Cardiac muscle cell (in vitro differentiated cells and primary cell): ENCODE measurements at places on chromosomes 11 and 22. TPM values are rescaled to one million over a fixed set of nuclear protein-coding genes. Genes with fewer than 3 reads are reported as not detected.
A peak's percentile ranks its signal among the peaks of the same experiment; 100 is the strongest.

DNA sequence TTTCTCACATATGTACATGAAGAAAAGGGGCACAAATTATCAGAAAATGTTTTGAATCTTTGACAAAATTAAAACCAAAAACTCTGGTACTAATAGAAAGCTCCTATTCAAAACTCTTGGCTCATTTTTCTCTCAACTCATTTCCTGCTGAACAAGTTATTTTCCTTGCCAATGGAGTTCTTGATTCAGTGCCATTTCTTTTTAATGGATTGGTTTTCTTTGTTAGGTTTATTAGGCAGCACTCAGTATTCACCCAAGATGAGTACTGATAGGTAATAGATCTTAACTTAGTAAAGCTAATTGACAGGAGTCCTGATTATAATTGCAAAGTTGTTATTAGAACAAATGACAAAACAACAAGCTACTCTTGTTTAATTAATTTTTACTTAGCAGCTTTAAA, 279.4 kb upstream of the PDGFD start:
- DNase-seq, result peak; percentile 25
- H3K27me3 ChIP-seq, result no peaks in the 10 kb centered on the region
- peaks cover 17% of the 10 kb centered on the region for H3K4me1 ChIP-seq
- H3K4me3 ChIP-seq, result no peak overlapping the region

DNA sequence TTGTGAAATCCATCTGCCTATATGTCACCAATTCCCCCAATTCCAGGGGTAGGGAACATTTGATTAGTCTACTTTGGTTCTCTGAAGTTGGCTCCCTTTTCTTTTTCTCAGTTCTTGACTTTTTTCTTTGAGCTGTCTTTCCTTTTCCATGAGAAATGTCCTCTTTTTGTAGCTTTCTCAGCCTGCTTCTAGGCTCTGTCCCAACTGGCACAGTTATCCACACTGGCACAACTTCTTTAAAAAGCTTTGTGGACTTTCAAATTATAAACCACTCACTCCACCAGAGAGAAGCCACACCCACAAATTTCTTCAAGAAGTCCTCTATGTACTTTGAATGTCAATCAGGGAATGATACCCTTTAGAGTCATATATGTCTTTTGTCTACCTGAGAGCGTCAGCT, 100.5 kb downstream of the TTC17 start:
- H3K27me3 ChIP-seq, result no peaks in the 10 kb centered on the region
- H3K36me3 ChIP-seq, result peaks cover 39% of the 10 kb centered on the region

- no peak overlapping the region for H3K27ac ChIP-seq
- H3K27me3 ChIP-seq, result no peaks in the 10 kb centered on the region
- H3K4me1 ChIP-seq, result no peaks in the 10 kb centered on the region
- no peak for DNase-seq
- no peak overlapping the region for H3K4me3 ChIP-seq
- H3K36me3 ChIP-seq, result peaks cover 20% of the 10 kb centered on the region
Measured at GRCh38 chr22:40416267-40416570, 45.8 kb downstream of the SGSM3 start.

GRCh38 chr11:134171951-134172350, 51.8 kb downstream of the NCAPD3 start:
- H3K27me3 ChIP-seq, result no peaks in the 10 kb centered on the region
- peaks cover 13% of the 10 kb centered on the region for H3K4me1 ChIP-seq
- no peak overlapping the region for H3K27ac ChIP-seq
- DNase-seq, result no peak

GRCh38 chr11:122815900-122816299, 22.4 kb upstream of the CRTAM start:
- no peaks in the 10 kb centered on the region for H3K27me3 ChIP-seq
- no peaks in the 10 kb centered on the region for H3K4me1 ChIP-seq
- H3K4me3 ChIP-seq, result no peak overlapping the region
- no peak for DNase-seq
- no peak overlapping the region for H3K27ac ChIP-seq

DNA sequence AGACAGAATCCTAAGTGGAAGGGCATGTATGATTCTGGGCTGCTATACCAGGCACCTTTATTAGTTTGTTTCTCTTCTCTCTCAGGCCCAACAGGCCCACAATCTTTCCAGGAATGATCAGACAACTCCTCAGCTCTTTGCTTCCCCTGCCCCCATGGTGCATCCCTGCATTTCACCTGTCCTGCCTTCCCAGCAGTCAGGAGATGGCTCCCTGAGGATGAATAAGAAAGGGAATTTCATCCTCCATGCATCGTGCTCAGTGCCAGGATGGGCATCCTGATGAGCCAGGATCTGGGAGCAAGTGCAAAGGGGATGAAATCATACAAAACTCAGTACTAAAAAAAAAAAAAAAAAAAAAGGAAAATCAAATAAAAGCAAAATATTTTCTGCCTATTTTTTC, 18.6 kb upstream of the NTM start:
- DNase-seq, result no peak
- H3K4me3 ChIP-seq, result no peak overlapping the region
- no peaks in the 10 kb centered on the region for H3K27me3 ChIP-seq
- H3K4me1 ChIP-seq, result peaks cover 6% of the 10 kb centered on the region

GRCh38 chr11:101917226-101917625, 904 bp upstream of the ANGPTL5 start:
- H3K4me1 ChIP-seq, result peaks cover 3% of the 10 kb centered on the region
- H3K27ac ChIP-seq, result no peak overlapping the region
- no peak overlapping the region for H3K4me3 ChIP-seq
- no peaks in the 10 kb centered on the region for H3K27me3 ChIP-seq
- H3K36me3 ChIP-seq, result no peaks in the 10 kb centered on the region
- no peak for DNase-seq

DNA sequence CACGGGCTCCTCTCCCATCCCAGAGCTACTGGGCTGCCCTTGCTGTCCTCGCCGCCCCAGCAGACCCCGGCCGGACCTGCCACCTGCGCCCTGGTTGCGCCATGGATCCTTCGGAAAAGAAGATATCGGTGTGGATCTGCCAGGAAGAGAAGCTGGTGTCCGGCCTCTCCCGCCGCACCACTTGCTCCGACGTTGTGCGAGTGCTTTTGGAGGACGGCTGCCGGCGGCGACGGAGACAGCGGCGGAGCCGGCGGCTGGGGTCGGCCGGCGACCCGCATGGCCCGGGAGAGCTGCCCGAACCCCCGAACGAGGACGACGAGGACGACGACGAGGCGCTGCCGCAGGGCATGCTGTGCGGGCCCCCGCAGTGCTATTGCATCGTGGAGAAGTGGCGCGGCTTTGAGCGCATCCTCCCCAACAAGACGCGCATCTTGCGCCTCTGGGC, 382 bp downstream of the RASSF10 start:
- H3K27ac ChIP-seq, result no peak overlapping the region
- H3K4me3 ChIP-seq, result peak overlapping the region; percentile 25
- no peaks in the 10 kb centered on the region for H3K36me3 ChIP-seq
- no peak for DNase-seq
- H3K27me3 ChIP-seq, result peaks cover 38% of the 10 kb centered on the region

DNA sequence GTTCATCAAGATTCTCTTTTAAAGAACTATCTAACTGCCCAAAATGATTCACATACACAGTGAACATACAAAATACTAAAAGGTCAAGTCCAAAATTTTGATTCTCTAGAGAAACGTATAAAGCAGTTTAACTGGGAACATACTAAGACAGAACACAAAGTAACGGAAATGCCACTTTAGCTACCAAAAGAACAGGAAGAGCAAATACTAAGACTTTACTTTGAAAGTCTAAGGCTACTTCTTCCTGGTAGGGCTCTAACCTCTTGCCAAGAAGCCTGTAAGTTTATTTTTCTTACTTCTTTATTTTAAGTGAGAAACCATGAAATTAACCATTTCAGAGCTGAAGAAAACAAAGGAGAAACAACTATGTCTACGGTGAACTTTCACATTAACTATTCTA, 6.2 kb downstream of the PICALM start:
- no peak overlapping the region for H3K4me3 ChIP-seq
- DNase-seq, result no peak
- no peak overlapping the region for H3K27ac ChIP-seq
- H3K36me3 ChIP-seq, result no peaks in the 10 kb centered on the region

GRCh38 chr11:11956006-11956405, 52.4 kb downstream of the DKK3 start:
- DNase-seq, result no peak
- H3K36me3 ChIP-seq, result peaks cover 66% of the 10 kb centered on the region
- H3K27me3 ChIP-seq, result no peaks in the 10 kb centered on the region
- no peak overlapping the region for H3K4me3 ChIP-seq
- no peaks in the 10 kb centered on the region for H3K4me1 ChIP-seq
- no peak overlapping the region for H3K27ac ChIP-seq

GRCh38 chr11:73667891-73668290, 21.5 kb downstream of the PLEKHB1 start:
- H3K27ac ChIP-seq, result no peak overlapping the region
- H3K27me3 ChIP-seq, result no peaks in the 10 kb centered on the region
- no peaks in the 10 kb centered on the region for H3K36me3 ChIP-seq
- no peak for DNase-seq
- H3K4me3 ChIP-seq, result no peak overlapping the region

- H3K27me3 ChIP-seq, result no peaks in the 10 kb centered on the region
- H3K4me3 ChIP-seq, result no peak overlapping the region
Measured at GRCh38 chr22:37975153-37975552, 9.2 kb downstream of the SOX10 start.

DNA sequence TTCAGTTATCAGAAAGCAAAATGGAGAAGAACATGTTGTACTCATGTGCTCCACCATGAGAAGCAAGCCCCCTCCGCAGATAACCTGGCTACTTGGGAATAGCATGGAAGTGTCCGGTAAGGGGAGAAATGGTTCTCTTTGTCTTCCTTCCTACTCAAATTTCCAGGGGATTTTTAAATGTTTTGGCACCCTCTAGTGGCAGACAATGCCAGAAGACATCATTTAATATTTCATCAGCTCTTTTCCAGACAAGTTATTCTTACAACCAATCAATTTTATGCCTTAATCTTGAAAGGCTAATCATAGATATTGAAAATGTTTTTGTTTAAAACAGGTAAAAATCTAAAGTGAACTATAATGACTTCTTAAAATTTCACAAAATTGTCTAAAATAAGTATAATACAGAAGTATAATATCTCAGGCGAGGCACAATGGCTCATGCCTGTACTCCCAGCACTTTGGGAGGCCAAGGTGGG, 15.7 kb downstream of the CRTAM start:
- H3K4me1 ChIP-seq, result no peaks in the 10 kb centered on the region
- no peaks in the 10 kb centered on the region for H3K27me3 ChIP-seq
- H3K27ac ChIP-seq, result no peak overlapping the region
- H3K4me3 ChIP-seq, result no peak overlapping the region

MOV10L1 gene
- total RNA-seq, result 0.18 TPM in 1 of 2 replicates, not detected in the other

TEX12 gene
- total RNA-seq, result not detected in 2 replicates

DNAJB7 gene
- total RNA-seq, result not detected in 2 replicates

AGBL2 gene
- total RNA-seq, result 0.25 and 0.69 TPM in 2 replicates

KRTAP5-2 gene
- total RNA-seq, result not detected in 2 replicates

OR8G1 gene
- not detected in 2 replicates for total RNA-seq

MUC2 gene
- 0.03 TPM in 1 of 2 replicates, not detected in the other for total RNA-seq
